Endothelial cell (in vitro differentiated cells): ENCODE measurements at places on chromosomes 1 and 21.
A peak's percentile ranks its signal among the peaks of the same experiment; 100 is the strongest.

DNA sequence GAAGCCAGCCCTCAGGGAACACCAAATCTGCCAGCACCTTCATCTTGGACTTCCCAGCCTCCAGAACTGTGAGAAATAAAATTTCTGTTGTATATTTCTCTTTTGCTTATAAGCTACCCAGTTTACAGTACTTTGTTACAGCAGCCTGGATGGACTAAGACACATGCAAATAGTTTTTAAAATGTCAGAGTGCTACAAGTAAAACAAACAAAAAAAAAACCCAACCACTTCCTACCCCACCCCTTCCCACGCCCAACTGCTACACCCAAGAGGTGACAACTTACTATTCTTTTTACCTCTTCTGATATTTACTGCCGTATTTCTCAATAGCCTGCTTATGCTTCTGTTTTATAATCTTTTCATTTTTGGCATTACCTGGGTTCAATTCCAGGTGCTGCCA lies 8.6 kb upstream of the SPSB1 start:
- DNase-seq: no peak

- no peak for DNase-seq
Measured at GRCh38 chr1:167447521-167448136, 70.7 kb downstream of the CD247 start.

DNA sequence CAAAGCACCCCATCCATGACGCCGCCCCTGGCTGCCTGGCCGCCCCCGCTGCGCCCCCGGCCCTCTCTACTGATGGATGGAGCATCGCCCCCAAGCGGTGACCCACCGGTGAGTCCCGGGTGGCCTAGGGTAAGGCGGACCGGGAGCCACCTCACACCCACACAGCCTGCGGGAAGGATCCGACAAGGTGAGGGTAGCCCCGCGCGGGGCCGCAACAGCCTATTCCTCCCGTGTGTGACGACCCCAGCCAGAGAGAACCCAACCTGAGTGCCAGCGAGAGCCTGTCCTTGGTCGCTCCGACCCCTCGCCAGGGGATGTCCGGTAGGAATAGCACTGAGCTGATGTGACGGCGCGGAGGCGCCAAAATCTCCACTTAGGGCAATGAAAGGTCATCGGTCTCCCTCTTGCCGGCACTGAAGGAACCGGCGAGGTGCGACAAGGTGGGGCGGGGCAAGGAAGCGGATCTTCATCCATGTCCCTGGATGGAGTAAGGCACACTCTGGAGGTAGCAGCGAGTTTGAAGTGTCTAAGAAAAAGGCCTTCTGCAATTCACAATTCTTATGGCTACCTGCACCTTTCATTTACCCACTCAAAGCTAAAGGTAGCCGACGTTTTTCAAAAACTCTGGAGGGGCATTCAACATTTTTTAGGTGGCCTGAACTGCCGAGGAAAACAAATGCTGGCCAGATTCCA lies 19.7 kb upstream of the CHIA start:
- no peak for DNase-seq

DNA sequence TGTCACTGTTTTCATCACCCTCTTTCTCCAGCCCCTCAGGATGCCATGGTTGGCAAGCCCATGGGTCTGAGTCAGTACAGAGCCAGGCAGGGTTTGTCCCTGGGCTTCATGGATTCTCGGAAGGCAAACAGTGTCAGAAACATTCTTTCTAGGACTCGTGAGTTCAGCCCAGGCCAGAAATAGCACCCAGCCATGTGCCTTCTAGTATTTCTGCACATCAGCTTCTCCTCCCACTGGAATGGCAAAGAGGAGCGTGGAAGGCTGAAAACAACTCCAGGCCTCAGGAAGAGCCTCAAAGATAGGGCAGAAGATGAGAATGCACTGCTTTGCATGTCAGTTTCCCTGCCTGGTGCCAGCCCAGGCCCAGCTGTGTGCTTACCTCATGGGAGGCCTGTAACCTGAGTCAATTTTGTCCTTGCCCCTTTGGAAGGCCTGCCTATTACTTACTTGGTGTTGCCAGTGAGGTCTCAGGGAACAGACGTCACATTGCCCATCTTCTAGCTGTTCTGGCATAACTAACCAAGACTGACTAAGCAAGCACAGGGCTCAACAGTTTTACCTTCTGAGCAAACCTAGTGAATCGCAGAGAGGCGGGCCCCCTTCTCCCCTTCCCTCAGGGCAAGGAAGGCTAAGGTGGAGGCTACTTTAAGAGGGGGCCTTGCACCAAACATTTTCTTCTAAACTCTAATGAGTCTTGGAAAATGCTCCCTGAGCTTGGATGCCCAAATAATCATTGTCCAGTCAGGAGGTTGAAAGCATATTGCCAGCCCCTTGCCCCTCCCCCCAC lies 42.4 kb downstream of the GLUL start:
- peak; percentile 7 for DNase-seq
